ENCODE measurements at places on chromosomes 6 and 20.

DNA sequence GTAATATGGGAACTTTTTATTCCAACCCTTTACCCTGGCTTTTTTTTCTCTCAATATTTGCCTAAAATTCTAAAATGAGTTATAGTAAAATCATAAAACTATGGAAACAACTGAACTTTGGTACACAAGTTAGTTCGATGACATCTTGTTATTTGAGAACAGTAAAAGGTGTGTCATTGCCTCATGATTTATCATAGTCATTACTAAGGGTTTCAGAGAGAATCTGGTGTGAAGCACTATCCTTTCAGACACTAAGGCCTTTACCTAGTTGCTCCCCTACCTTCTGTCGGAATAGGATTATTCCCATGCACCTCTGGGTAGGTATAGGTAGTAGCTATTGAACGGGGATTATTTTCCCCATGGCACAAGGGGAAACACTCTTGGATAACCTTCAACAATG lies 11.4 kb downstream of the TAF11 start:
- DNase-seq = no peak

GRCh38 chr6:61841958-61842357 lies 444.1 kb downstream of the KHDRBS2 start:
- DNase-seq = no peak

- no peak for DNase-seq
Measured at GRCh38 chr6:24951811-24952299, 16.1 kb upstream of the RIPOR2 start.

DNA sequence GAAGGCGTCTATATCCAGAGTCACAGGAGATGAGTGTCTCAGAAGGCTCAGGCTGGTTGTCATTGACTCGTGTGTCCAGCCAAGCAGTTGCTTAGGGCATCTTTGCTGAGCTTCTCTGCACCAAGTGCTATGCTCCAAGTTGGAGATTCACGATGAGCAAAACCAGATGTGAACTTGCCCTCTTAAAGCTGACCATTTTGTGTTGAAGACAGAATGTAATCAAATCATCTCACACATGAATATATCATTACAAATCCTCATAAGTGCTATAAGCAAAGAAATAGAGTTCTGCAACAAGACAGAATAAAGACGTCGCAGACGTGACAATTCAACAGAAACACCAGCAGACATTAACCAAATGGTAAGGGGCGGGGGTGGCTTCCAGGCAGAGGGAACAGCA lies 103.9 kb downstream of the ALDH8A1 start:
- DNase-seq = no peak

- no peak for DNase-seq
Measured at GRCh38 chr6:30820193-30820592, 64.1 kb upstream of the DDR1 start.

DNA sequence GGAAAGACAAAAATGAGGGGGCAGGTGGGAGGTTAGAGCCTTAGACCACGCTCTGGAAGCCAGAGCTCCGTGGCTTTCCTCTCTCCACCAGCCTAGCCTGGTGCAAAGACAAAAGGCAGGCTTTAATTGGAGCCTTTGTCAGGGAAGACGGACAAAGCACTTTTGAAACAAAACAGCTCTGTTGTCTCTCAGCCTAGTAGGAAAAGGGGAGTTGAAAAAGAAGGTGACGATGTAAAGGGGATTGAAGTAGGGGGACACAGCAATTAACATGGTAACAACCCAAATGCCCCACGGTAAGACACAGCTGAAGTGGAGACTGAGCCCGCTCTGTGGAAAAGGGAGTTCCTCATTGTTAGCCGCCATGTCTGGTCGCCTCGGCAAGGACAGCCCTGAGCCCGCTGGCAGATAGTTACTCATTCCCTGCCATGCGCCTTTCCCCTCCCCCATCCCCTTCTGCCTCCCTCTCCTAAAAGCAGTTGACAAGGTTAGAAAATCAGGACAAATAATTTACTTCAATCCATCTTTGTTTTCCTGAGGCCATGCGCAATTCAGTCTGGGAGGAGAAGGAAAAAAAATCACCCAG lies 93.0 kb downstream of the TCP11 start:
- no peak for DNase-seq

GRCh38 chr6:166784691-166785090 lies 157.6 kb upstream of the RPS6KA2 start:
- no peak for DNase-seq

- DNase-seq = no peak
Measured at GRCh38 chr20:25226433-25227316, 21.2 kb upstream of the PYGB start.

DNA sequence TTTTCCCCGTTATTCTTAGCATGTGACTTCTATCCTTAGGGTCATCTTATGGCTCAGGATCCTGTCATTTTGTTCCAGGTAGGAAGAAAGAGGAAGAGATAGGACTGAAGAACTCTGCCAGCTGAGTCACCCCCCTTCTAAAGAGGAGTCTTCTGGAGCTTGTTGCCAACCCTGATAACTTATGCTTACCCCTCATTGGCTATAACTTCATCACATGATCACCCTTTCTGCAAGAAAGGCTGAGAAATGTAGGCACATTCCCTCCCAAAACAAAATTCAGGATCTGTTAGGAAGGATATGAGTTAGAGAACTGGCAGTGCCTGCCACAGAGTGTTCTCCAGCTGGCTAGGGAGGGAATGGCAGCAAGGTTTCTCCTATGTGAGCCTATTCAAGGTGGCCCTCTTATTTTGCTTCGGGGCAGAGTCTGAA lies 35.6 kb downstream of the ARFGEF2 start:
- no peak for DNase-seq

GRCh38 chr6:135703621-135704020 lies 147.9 kb upstream of the PDE7B start:
- no peak for DNase-seq

GRCh38 chr6:33856655-33857054 lies 52.9 kb upstream of the MLN start:
- no peak for DNase-seq

- no peak for DNase-seq
Measured at GRCh38 chr6:95866732-95867131, 149.0 kb upstream of the FUT9 start.

GRCh38 chr6:33206864-33207551 lies 1.3 kb upstream of the RING1 start:
- DNase-seq = no peak

DNA sequence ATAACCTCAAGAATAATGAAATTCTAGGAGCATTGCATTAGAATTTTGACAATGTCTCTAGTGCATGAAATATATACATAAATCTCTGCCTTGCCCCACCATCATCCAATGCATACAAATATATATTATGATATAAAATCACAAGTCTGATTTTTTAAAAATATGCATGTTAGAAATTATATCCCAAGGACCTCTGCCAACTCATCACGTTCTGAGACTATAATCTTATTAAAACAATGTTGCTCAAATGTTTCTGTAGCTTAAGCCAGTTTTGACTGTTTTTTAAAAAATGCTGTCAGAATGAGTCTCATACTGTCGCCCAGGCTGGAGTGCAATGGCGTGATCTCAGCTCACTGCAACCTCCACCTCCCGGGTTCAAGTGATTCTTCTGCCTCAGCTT lies 287.0 kb upstream of the SOX4 start:
- DNase-seq = no peak

- DNase-seq = no peak
Measured at GRCh38 chr20:56606174-56606945, 22.7 kb upstream of the TFAP2C start.

DNA sequence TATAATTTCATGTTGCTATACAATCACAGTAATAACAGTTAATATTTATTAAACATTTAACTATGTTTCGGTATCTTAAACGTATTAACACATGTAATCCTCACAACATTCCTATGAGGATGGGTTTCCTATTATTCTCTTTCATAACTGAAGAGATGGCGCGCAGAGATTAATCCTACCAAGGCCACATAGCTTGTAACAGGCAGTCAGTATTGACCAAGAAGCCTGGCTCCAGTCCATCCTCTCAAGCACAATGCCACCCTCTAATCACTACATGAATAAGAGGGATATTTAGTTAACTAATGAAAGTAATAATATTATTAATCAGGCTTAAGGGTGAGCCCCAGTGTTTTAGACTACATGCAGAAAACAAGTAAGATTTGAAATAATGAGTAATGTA lies 149.7 kb upstream of the SIM1 start:
- DNase-seq = no peak

GRCh38 chr6:83199863-83200225 lies 6.7 kb downstream of the RWDD2A start:
- no peak for DNase-seq

DNA sequence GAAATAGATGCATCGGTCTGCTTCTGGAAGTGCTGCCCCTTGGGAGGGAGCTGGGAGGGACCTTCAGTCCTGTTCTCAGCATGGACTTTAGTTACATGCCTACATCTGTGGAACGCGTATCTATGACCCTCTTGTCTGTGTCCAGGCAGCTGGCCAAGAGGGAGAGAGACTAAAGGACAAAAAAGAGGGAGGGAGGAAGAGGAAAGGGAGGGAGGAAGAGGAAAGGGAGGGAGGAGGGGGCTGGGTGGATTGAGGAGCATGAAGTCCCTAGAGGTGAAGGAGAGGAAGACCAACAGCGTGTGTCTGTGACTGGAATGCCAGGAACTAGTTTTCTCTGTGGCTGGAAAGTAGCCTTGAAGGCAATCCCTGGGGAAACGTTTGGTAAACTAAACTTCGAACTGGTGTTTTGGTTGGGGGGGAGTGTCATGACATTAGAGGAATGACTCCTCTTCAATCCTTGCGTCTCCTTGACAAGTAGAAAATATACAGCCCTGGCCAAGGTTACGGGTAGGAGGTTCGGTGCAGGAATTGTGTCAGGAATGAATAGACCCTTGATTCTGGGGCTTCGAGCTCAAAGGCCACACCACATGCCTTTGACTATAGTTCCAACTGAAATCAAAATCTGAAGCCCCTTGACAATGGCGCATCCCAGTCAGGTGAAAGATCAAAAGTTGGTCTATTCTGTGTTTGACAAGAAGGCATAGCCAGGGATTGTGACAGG lies 52.0 kb upstream of the PLEKHG1 start:
- no peak for DNase-seq

GRCh38 chr6:92700411-92700810 lies 718.9 kb downstream of the EPHA7 start:
- DNase-seq = no peak

GRCh38 chr20:37564388-37565133 lies 36.9 kb upstream of the BLCAP start:
- DNase-seq = peak; percentile 5

GRCh38 chr6:130740308-130740707 lies 86.9 kb upstream of the SMLR1 start:
- no peak for DNase-seq

GRCh38 chr6:156046841-156047449 lies 591.3 kb upstream of the NOX3 start:
- no peak for DNase-seq

GRCh38 chr6:161228096-161228495 lies 45.8 kb downstream of the AGPAT4 start:
- DNase-seq = no peak

GRCh38 chr20:1164871-1165270 lies 19.9 kb downstream of the TMEM74B start:
- no peak for DNase-seq

- no peak for DNase-seq
Measured at GRCh38 chr6:12013307-12013719, 1.2 kb downstream of the HIVEP1 start.

DNA sequence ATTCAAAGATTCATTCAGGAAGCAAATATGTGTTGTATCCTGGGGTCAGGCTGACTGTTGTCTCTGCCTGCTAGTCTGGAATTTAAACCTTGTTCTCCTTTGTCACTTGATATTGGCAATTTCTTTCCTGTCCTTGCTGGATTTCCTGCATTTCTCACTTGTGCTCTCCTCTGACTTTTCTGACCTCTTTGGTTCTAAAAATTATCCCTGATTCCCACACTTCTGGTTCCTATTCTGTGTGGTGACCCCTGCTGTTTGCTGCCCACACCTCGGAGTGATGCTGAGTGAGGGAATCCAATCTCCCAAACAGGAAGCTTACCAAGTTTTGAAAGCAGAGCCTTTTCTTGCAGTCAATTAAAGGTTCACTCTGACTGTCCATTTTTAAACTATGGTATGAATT lies 345.3 kb downstream of the CDKAL1 start:
- no peak for DNase-seq

DNA sequence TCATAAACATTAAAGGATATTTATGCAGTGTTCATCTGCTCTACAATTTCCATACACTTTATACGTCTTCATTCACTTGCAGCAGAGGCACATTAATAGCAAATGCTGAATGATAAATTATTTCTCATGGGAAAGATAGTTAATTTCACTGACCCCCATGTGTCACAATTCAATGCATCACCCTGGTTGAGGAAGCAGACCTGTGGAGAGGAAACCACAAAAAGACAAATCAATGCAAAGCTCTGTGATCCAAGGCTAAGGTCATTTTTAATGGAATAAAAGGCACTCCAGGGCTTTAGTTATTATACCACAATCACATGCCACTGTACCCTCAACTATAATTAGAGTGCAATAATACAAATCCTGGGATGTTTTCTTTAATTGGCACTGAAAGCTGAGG lies 40.3 kb upstream of the TENT5A start:
- DNase-seq = no peak

- DNase-seq = no peak
Measured at GRCh38 chr20:33984182-33984719, 9.5 kb upstream of the RALY start.
